ENCODE measurements at places on chromosomes 13 and 19. TPM values are rescaled to one million over a fixed set of nuclear protein-coding genes. Genes with fewer than 3 reads are reported as not detected.

DNA sequence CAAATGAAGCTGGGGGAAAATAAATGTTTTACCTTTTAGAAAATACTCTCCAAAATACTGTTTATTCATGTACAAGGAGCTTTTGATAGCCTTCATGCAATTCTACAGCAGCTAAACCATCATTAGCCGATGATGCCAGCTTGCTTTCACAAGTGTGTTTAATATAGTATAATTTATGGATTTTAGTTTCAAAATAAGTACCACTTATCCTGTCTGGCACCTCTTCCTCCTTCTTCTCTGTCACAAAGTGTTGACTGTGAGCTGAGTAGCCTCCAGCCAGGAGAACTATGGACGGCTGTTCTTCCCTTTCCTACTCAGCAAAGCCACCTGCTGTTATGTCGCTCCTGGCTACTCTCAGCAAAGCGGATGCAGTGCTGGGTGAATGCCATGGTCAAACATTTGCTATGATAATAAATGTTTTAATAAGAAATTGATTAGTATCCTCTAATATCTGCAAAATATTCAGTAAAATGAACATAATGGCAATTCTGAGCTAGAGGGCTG, 238.2 kb downstream of the LIG4 start:
- no peak for DNase-seq

DNA sequence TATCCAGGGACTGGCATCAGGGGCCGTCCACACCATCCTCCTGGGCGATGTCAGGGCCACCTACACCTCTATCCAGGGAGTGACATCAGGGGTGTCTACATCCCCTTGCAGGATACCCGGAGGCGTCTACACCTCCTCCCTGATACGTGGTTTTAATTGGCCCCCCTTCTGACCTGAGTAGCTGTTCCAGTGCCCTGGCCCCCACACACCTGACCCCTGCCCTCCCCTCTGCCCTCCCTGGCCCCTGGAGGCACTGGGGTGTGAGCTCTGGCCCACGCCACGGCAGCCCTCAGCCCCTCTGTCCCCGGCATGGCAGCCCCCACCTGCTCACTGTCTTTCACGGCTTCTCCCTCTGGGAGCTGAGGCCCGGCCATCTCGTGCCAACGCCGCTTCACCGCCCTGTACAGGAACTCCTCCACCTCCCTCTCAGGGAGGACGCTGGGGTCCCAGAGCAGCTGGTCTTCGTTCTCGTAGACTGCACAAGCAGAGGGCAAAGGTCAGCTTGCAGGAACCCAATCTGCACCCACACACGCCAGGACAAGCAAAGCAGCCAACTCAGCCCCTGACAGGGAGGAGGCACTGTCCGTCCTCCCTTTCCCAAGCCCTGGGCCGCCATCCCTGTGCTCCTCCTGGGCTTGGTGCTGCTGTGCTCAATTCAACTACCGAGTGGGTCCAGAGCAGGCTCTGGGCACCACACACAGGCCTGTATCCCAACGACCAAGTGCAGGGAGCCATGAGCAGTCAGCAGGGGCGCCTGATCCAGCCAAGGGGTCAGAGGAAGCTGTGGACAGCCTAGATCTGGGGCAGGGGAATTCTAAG, 22.2 kb upstream of the PLPP2 start:
- no peak for DNase-seq

DNA sequence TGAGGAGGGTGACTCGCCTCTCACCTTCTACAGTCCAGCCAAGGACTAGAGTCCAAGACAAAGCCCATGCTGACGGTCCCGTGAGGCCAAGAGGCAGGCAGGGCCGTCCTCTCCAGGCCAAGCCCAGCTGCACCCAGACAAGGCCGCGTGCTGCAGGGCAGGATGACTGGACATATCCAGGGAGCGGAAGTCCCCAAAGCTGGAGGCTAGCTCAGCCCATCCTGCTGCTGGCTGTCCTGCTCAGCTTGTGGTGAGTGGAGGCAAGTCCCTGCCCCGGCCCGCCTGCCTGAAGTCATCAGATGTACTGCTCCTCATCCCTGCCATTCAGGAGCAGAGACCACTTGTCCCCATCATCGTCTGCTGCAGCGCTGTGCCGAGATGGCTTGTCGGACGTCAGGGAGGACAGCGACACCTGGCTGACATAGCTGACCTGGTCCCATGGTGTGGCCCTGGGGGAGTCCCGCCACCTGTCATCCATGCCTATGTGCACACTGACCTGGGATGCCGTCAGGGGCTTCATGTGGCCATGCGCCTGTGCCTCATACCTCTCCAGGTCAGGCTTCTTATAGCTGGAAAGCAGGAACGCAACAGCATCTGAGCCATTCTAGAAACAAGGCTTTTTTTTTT, 72.8 kb downstream of the CCDC70 start:
- no peak for DNase-seq

Gene ZNF155
- total RNA-seq = 5.8 TPM

Gene IGFL1
- 0.67 TPM for total RNA-seq

Gene AZU1
- total RNA-seq = 0.36 TPM

Measured in A172 (cell line).